Left lung (tissue), 14 donors: ENCODE measurements at places on chromosomes 1 and 21. TPM values are rescaled to one million over a fixed set of nuclear protein-coding genes. Genes with fewer than 3 reads are reported as not detected.

GRCh38 chr1:227745568-227746265 lies 10.5 kb downstream of the SNAP47 start:
- no peak for DNase-seq

DNA sequence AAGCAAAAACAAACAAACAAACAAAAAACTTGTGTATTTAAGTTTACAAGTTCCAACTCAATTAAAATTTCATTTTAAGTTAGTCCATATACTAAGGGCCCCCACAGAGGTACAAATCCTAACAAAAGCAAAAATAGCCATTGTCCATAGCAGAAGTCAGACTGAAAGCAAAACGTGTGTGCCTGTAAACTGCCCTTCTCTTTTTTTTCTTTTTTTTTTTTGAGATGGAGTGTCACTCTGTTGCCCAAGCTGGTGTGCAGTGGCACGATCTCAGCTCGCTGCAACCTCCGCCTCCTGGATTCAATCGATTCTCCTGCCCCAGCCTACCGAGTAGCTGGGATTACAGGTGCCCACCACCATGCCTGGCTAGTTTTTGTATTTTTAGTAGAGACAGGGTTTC lies 11.6 kb upstream of the IFNGR2 start:
- no peak for DNase-seq

GRCh38 chr1:60615666-60616065 lies 466.7 kb upstream of the NFIA start:
- no peak for DNase-seq

The VASH2 gene
- 30.3 TPM for polyA plus RNA-seq

The C1orf94 gene
- not detected for polyA plus RNA-seq

The LCE2C gene
- polyA plus RNA-seq: not detected
